ENCODE measurements at places on chromosomes 1 and 21. TPM values are rescaled to one million over a fixed set of nuclear protein-coding genes. Genes with fewer than 3 reads are reported as not detected.

GRCh38 chr1:30444401-30444800 lies 279.0 kb downstream of the MATN1 start:
- no peaks in the 10 kb centered on the region for H3K27me3 ChIP-seq
- H3K4me3 ChIP-seq: no peak overlapping the region
- no peaks in the 10 kb centered on the region for H3K36me3 ChIP-seq
- H3K27ac ChIP-seq: no peak overlapping the region

DNA sequence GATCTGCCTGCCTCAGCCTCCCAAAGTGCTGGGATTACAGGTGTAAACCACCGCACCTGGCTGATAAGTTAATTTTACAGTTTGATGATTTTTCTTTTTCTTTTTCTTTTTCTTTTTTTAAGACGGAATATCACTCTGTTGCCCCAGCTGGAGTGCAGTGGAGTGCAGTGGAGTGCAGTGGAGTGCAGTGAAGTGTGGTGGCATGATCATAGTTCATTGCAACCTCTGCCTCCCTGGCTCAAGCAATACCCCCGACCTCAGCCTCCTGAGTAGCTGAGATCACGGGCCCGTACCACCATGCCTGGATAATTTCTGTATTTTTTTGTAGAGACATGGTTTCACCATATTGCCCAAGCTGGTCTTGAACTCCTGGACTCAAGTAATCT lies 84.4 kb upstream of the CXADR start:
- H3K4me3 ChIP-seq: no peak overlapping the region
- no peak for DNase-seq
- H3K36me3 ChIP-seq: no peaks in the 10 kb centered on the region
- no peaks in the 10 kb centered on the region for H3K27me3 ChIP-seq
- H3K4me1 ChIP-seq: no peaks in the 10 kb centered on the region

- no peak overlapping the region for H3K27ac ChIP-seq
- no peaks in the 10 kb centered on the region for H3K36me3 ChIP-seq
- H3K4me3 ChIP-seq: no peak overlapping the region
- no peaks in the 10 kb centered on the region for H3K4me1 ChIP-seq
Observed at GRCh38 chr1:71135571-71135970, 54.7 kb upstream of the ZRANB2 start.

DNA sequence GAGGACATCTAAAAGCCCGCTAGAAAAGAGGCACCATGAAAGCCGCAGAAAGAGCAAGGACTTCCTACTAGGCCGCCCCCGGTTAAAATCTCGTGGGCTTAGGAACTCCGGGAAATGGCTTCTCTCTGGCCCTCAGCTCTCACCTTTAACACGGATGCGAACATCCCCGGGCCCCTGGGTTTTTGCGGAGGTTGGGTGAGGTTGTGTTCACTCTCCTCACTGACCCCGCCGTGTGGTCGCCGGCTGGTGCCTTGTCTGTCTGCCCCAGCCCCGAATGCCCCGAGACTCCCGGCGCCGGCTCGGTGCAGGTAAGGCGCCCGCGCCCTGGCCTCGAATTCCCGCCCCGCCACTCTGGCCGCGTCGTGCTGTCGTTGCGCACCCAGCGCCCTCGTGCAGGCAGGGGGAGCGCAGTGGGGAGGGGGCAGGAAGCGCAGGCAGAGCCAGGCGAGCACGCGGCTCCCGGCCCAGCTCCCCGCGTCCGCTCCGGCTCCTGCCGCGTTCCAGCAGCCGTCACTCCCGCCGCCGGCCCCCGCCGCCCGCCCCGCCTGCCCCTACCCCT lies at the start of gene SHISAL2A:
Gene SHISAL2A (plus strand): TSS at position 437 of the 559 bp plus-strand sequence. CDS start 326 bp downstream, outside the sequence.
- H3K4me1 ChIP-seq: peaks cover 21% of the 10 kb centered on the region
- H3K27ac ChIP-seq: no peak within 1 kb of the TSS
- H3K27me3 ChIP-seq: peaks cover 18% of the 10 kb centered on the region
- no peaks in the 10 kb centered on the region for H3K36me3 ChIP-seq

- DNase-seq: no peak
- H3K27ac ChIP-seq: no peak overlapping the region
- no peaks in the 10 kb centered on the region for H3K36me3 ChIP-seq
- no peak overlapping the region for H3K4me3 ChIP-seq
- H3K4me1 ChIP-seq: no peaks in the 10 kb centered on the region
Observed at GRCh38 chr1:107433068-107433467, 292.2 kb downstream of the NTNG1 start.

- no peaks in the 10 kb centered on the region for H3K4me1 ChIP-seq
- no peak overlapping the region for H3K4me3 ChIP-seq
- no peak for DNase-seq
- H3K27me3 ChIP-seq: peaks cover 5% of the 10 kb centered on the region
- H3K36me3 ChIP-seq: no peaks in the 10 kb centered on the region
Observed at GRCh38 chr1:228048120-228048519, 34.4 kb upstream of the ARF1 start.

The EXO5 gene
- polyA plus RNA-seq: 7.8 TPM

All from hepatocyte (in vitro differentiated cells).